ENCODE measurements at places on chromosomes 3 and 15.

- no peak for DNase-seq
Measured at GRCh38 chr3:65831733-65832425, 206.8 kb downstream of the MAGI1 start.

DNA sequence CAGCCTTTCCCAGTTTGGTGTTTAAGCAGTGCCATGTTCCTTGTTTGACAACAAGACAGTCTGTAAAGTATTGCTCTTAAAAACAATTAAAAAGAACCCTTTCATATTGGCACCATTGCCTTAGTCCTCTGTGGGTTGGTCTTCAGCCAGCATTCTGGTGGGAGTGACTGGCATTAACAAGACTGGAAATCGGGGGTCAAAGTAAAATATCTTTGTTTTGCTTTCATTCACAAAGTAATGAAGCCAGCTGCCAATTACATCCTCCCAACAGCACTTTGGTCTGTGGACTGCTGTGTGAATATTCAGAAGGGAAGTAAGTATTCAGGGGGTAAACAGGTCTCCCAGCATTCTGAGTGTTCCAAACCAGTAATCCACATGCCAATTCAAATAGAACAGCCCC, 8.3 kb upstream of the VILL start:
- DNase-seq = no peak

GRCh38 chr15:59376733-59377132, 4.1 kb upstream of the MYO1E start:
- no peak for DNase-seq

GRCh38 chr3:102441832-102442231, 7.0 kb downstream of the ZPLD1 start:
- no peak for DNase-seq

- no peak for DNase-seq
Measured at GRCh38 chr3:87375231-87375682, 98.9 kb upstream of the POU1F1 start.

- DNase-seq = no peak
Measured at GRCh38 chr3:185402561-185402960, 39.6 kb downstream of the MAP3K13 start.

DNA sequence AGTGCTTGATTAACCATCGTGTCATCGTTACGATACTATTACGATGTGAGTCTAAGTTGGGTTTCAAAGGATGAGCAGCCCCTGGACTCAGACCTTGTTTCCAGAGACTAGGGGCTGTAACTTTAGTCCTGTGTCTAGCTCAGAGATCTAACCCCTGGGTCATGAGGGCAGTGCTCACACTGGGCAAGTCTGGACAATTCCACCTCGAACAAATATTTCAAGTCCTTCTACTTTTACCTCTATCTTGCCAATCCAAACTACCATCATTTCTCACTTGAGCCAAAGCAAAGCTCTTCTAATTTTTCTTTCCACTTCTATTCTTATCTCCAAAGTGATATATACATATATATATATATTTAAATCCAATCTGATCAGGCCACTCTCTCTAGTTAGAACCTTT, 10.8 kb downstream of the ANAPC13 start:
- no peak for DNase-seq

- peak; percentile 61 for DNase-seq
Measured at GRCh38 chr3:71425491-71426071, 157.9 kb downstream of the FOXP1 start.

GRCh38 chr15:69359722-69360121, 54.4 kb upstream of the KIF23 start:
- DNase-seq = no peak

- DNase-seq = no peak
Measured at GRCh38 chr3:191237047-191237882, 38.2 kb downstream of the OSTN start.

DNA sequence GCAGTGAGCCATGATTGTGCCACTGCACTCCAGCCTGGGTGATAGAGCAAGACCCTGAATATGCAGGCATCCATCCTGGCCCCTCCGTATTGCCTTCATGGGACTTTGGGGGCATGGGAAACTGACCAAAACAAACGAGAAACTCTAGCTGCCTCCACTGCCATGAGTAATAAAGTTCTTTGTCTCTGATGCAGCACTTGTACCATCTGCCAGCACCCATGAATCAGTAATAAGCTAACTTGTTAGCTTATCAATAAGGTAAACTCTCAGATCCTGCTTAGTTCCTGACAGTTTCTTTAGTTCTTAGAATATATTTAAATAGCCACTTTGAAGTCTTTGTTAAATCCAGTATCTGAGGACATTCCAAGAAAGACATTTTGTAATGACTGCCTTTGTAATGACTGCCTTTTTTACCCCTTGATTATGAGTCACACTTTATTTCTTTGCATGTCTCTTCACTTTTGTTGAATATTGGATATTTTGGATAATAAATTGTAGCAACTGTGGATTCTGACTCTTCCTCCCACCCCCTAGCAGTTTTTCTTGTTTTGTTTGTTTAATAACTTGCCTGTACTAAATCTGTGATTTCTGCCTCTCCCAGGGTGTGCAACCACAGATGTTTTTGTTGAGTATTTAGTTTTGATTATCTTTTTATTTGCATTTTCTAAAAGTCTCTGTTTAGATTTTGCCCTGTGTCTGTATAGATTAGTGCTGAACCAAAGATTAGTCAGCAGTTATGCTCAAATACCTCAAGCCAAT, 136.9 kb downstream of the HCN4 start:
- no peak for DNase-seq

- no peak for DNase-seq
Measured at GRCh38 chr3:107767897-107768605, 245.3 kb downstream of the BBX start.

GRCh38 chr15:70582143-70582945, 181.0 kb downstream of the UACA start:
- no peak for DNase-seq

GRCh38 chr15:90959894-90960293, 5.2 kb downstream of the RCCD1 start:
- DNase-seq = no peak

DNA sequence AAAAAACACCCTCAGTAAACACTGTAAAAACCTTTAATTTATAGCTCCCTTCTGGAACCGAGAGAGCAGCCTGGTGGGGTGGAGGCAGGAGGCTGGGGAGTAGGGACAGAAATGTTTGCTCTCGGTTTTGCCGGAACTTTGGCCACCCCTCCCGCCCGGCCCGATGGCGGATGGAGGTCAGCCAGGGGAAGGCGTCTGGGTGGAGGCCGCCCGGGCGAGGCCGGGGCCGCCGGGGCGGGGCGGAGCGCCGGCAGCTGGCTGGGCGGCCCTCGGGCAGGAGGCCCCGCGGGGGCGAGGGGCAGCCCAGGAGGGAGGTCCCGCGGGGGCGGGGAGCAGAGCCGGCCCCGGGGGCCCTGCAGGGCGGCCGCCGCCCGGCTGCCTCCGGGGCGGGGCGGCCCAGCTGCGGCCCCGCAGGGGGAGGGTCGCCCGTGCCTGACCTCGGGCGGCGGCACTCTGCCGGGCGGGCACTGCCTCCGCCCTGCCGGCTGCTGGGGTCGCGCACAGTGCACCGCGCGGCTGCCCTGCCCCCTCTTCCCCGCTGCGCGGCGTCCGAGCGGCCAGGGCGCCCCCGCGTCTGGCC, 829 bp upstream of the SKIL start:
- DNase-seq = peak; percentile 75

DNA sequence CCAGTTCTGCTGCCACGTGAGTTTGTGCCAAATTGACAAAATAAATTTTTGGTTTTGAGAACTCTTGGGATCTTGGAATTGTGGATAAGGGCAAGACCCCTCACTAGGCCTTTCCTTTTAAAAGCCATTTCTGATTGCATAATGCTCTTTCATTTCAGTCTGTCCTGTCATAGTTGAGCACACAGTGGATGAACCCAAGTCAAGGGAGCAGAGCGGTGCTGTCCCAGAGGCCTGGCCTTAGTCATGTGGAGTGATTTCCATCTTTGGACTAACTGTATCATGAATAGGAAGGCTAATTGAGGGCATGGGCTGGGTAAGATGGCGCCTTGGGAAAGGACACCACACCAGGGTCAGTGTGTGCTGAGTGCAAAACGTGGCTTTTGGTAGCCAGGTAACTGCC, 304.0 kb downstream of the UACA start:
- DNase-seq = no peak

DNA sequence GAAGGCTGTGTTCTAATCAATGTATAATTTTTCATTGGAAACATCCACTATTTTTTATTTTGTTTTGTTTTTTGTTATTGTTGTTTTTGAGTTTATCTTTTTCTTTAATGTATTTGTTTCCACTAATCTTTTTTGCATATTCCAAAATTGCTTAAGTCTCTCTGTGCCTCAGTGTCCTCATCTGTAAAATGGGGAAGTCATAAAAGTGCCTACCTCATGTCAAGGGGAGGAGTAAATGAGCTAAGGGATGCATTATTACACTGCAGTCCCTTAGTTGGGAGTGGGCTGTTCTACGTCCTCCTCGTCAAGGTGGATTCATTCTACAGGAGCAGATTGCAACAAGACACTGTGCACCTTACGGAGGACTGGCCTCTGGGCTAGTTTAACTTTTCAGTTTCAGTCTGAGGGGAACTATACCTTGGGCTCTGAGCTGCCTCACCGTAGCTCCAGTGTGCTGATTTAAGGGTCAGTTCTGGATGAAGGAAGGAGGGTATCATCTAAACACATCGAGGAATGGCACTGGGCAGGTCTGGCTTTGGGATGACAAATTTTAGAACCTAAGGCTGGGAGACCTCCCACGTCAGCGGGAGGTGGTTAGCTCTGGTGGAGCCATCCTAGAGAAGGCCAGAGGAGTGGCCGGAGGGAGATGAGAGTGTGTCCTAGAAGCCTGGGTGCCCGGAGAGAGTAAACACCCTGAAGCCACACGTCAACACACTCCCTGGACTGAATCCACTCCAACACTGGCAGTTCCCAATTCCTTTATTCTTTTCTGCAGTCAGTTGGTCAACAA, 5.1 kb upstream of the SRP14 start:
- DNase-seq = no peak
